Stimulated activated CD8-positive, alpha-beta memory T cell treated with anti-CD3 and anti-CD28 coated beads, Interleukin-2, amount 100 ng/mL, for 1 hour (primary cell): ENCODE measurements at places on chromosomes 3 and 15.

DNA sequence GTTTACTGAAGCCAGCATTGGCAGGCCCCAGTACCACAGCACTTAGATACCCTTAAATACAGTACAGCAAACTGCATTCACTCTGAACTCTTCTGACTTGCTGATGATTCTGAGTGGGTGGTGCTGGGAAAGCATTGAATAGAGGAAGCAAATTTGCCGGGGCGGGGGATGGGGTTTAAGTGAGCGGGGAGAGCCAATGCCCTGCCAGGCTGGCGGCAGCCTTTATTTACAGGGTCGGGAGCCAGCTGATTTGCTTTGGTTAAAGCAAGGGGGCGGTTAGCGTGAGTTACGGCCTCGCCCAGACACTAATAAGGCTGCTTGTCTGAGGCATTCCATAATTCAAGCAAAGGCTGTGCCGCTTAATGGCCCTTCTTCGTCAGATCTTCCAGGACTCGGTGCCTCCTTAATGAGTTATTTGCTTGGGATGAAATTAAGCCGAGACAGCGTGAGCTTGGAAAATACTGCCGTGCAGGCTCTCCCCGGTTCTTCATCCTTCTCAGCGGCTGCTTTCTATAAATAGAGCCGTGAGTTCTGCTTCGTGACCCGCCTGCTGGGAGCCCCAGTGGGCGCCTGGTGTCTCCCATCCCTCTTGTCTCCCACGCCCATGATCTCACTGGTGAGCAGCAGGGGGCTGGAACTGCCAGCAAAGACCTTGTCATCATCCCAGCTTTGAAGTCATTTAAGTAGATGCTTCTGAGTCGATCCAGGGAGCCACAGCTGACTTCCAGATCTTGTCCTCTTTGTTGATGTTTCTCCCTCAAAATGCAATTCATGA lies 25.8 kb downstream of the SPSB4 start:
- no peak for DNase-seq

GRCh38 chr3:11055496-11055895 lies 62.9 kb downstream of the SLC6A1 start:
- DNase-seq, result no peak

DNA sequence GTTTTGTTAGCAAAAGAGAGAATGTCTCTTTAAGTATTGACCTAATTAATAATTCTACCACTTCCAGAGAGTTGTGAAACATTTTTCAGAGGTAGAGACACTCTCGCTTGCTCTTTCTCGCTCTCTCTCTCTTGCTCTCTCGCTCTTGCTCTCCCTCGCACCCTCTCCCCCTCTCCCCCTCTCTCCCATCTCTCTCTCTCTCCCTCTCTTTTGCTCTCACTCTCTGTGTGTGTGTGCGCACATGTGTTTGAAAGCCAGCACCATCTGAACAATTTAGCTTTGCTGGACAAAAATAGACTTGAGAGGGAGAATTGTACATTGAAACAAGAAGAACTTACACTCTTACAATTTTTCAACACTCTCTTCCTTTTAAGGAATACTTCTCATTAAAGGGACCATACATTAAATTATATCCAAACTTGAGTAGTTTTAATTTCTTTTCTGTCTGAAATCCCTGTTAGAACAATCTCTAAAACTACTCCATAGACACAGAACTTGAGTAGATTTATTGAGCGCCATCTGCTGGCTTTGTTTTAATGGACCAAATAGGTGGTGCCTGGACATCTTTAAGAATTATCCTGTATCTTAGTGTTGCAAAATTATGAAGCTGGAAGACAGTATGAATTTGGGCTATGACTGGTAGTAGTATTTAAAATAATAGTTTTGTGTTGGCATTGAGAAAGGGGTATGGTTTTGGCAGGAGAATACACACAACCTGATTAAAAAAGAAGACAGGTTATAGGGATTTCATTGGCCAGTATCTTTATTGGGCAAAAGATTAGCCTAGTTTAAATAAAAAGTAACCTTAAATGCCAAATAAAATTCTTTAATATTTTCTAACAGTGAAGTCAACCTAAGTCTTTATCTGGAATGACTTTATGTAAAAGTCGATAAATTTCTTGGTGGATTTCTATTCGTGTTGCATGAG lies 124.6 kb downstream of the AKAP13 start:
- peak; percentile 11 for DNase-seq

GRCh38 chr15:63350178-63350621 lies 31.4 kb downstream of the CA12 start:
- DNase-seq, result no peak

- DNase-seq, result no peak
Measured at GRCh38 chr3:130906374-130906995, 12.6 kb downstream of the ATP2C1 start.

- DNase-seq, result no peak
Measured at GRCh38 chr3:124826703-124827102, 60.5 kb downstream of the ITGB5 start.

DNA sequence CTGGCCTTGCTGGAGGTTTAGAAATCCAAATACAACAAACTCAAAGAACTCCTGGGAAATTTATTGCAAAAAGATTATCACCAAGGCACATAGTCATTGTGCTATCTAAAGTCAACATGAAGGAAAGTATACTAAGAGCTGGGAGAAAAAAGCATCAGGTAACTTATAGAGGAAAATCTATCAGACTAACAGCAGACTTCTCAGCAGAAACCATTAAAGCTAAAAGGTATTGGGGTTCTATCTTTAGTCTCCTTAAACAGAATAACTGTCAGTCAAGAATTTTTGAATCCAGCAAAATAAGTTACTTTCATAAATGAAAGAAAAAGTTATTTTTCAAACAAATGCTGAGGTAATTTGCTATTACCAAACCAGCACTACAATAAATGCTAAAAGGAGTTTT lies 8.0 kb downstream of the OR5K3 start:
- no peak for DNase-seq

- no peak for DNase-seq
Measured at GRCh38 chr15:45810201-45810600, 175.4 kb downstream of the SQOR start.

GRCh38 chr15:22973286-22973685 lies 6.9 kb downstream of the CYFIP1 start:
- no peak for DNase-seq

DNA sequence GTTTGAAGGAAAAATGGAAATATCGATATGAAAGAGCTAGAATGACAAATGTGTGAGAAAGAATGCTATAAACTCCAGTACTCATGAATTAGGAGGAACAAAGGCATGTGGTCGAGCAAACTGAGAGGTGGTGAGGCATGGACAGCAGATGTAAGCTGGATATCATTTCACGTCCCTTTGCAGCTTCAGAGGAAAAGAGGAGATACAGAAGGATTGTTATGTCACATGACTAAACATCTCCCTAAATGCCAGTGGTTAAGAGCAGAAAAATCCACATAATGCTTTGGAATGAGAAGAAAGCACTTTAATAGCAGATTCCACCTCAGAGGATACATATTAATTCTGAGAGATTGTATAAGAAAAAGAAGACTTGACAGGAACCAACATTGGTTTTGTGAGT lies 248.7 kb downstream of the ZIC4 start:
- no peak for DNase-seq

DNA sequence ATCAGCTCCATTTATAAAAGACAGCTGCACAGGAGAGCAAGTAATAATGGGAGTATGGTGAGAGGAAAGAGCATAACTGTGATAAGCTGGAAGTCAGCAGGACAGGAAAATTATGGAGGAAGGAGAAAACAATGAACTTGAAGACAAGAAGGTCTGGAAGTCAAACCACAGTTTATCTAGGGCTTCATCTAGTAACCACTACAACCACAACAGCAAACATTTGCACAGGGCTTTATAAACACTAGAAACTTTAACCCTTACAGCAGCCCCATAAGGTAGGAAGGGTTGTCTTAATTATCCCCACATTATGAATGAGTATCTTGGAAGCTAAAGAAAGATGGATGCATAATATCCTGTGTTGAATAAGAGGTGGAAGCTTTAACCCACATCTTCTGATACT lies 820.8 kb downstream of the IGSF11 start:
- no peak for DNase-seq

- no peak for DNase-seq
Measured at GRCh38 chr3:141941093-141941492, 64.7 kb downstream of the ATP1B3 start.

DNA sequence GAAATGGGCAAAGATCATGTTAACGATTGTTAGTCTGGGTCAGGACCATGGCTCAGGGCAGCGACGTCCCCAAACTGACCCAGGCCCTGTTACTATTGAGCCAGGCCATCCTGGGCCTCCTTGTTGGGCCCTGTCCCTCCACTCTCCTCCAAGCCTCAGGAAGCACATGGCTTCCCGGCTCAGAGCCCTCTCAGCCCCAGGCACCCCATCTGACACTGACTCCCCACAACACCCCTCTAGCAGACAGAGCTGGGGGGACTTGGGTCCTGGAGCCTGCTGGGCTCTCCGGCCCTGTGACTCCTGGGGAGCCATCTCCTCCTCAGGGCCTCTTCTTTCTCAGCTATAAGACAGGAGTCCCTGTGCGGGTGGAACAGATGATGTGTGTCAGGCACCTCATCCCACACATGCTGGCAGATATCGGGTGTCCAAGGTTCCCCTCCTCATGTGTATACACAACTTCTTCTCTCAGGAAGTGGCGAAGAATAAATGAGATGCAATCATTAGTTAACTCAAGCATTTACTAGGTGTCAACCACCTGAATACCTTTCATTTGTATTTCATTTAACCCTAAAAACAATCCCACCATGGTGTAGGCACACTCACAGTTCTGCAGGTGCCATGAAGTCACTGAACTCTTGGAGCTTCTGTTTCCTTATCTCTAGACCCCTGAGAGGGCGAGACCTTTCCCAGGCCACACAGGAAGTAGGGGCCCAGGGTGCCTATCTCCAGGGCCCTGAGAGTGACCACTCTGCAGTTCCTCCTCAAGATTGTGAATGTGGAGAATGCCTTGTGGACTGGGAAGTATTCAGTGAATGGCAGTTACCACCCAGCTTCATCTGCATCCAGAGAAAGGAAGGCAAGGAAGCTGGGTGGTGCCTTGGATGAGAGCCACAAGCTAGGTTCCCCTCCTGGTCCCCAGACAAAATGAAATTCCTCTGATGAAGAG lies 282.5 kb upstream of the TLE3 start:
- DNase-seq, result no peak

DNA sequence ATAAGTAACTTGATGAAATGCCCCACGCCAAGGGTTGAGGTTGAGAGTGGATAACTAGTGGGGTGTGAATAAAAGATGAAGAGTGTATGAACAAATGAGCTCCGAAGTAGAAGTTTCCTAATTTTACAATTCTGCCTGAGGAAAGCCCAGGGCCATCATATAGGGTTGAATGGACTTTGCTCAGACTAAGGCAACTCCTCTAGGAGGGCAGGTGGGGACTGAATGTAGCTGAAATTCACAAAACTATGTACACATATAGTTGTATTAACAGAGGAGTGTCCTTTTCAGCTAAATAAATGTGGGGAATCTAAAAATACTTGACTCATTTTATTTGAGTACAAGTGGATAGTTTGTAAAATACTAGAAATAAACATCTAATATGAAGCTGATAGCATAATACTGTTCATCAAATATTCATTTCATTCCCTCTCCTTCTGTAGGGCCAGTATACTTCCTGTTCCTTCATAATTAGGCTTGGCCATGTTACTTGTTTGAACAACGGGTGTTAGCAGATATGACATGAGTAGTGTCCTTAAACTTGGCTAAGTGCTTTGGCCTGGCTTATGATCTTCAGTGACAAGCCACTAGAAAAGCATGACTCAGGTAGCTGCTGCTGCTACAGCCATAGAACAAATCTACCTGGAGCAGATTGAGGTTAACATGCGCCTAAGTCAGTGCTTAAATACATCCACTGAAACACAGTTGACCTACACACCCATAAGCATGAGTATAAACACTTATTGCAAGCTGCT lies 26.5 kb downstream of the PLSCR1 start:
- DNase-seq, result no peak

DNA sequence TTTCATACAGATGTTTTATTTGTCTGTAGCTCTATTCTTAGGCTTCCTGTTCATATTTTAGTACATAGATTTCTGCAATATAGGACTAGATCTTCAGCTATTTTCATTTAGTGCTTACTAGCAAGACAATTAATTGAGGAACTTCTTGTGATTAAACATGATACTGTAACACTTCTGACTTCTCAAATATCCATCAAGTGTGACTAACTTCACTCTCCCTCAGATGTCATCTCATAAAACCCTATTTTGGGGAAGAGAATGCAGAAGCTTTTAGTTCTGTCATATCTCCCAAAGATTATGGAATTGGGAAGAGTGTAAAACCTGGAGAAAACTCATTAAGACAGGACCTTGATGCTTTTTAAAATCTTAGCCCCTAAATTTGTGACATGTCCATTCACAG lies 28.6 kb upstream of the GOLIM4 start:
- no peak for DNase-seq

- DNase-seq, result no peak
Measured at GRCh38 chr15:95278532-95279245, 1047.3 kb downstream of the MCTP2 start.

DNA sequence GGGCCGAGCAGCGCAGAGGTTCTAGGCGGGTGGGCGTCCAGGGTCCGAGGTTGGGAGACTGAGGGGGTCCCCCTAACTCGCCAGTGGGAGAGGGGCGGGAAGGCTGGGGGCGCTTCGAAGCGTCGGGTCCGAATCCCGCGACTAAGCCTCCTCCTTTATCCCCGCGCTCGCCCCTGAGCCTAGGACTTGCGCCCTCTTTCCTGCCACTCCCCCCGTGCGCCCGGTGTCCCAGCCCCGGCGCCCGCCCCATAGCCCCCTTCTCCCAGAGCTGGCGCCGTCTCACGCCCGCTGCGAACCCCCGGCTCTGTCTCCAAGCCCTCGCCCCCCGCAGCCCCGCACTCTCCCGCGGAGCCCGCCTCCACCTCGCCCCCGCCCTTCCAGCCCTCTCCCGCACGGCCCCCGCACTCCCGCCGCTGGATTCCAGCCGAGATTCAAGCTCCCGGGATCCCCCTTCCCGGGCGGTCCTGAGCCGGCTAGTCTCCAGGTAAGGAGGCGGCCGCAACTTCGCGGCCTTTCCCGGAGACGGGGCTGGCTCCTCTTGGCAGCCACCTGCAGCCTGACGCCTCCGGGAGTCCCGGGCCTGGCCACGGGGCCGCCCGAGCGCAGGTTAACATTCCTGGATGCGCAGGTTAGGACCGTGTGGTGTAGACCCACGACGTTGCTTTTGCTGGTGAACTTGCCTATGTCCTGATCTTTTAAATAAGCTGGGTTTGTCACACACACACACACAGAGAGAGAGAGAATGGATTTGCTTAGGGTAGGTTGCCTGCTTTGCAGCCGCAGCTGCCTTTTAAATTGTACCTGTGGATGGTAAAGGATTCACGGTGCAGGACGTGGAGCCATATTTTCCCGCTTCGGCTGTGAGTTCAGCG lies 563 bp downstream of the PXYLP1 start:
- DNase-seq, result no peak

DNA sequence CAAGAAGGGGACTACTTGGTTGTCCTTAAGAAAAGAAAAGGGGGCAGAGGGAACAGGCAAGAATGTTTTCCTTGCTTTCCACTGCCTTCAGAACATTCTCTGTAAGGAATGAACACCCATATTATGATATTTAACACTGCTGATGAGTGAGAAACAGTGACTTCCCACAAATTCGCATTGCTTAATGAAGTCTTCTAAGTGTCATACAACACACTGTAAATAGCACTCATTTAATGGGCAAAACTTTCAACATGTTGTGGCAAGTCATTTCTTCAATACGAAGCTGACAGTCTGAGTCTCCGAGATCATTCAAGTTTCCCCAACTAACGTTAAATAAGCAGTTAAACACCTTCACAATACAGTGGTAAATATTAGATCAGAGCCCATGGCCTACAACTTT lies 464.4 kb downstream of the SHQ1 start:
- no peak for DNase-seq

- DNase-seq, result no peak
Measured at GRCh38 chr3:171789759-171790505, 20.4 kb downstream of the PLD1 start.
